PC-9 (cell line): ENCODE measurements at places on chromosomes 2 and 18. TPM values are rescaled to one million over a fixed set of nuclear protein-coding genes. Genes with fewer than 3 reads are reported as not detected.

The SPP2 gene
- total RNA-seq, result not detected in 2 replicates

The LMAN2L gene
- 13.2 and 15.6 TPM in 2 replicates for total RNA-seq

The PNO1 gene
- total RNA-seq, result 11.2 and 17.8 TPM in 2 replicates

The LANCL1 gene
- 33.4 and 33.7 TPM in 2 replicates for total RNA-seq

The CREB1 gene
- total RNA-seq, result 36.1 and 42.2 TPM in 2 replicates

The MOGAT1 gene
- total RNA-seq, result 0.35 and 0.65 TPM in 2 replicates

The TUBA3E gene
- total RNA-seq, result not detected in 2 replicates

The BIRC6 gene
- total RNA-seq, result 69.6 and 79.0 TPM in 2 replicates

The ALPI gene
- total RNA-seq, result not detected in 2 replicates

The TCF7L1 gene
- 2.3 and 2.8 TPM in 2 replicates for total RNA-seq

The COL4A4 gene
- total RNA-seq, result 5.6 and 6.0 TPM in 2 replicates

The CAB39 gene
- 70.9 and 86.1 TPM in 2 replicates for total RNA-seq

The LAMA3 gene
- total RNA-seq, result 44.4 and 54.7 TPM in 2 replicates

The ZNF385B gene
- total RNA-seq, result 2.8 and 4.1 TPM in 2 replicates

The KCNE4 gene
- total RNA-seq, result 0.11 TPM in 1 of 2 replicates, not detected in the other

The AQP12B gene
- total RNA-seq, result not detected in 2 replicates

The PTPRN gene
- not detected in 2 replicates for total RNA-seq

The CRYGD gene
- not detected in 2 replicates for total RNA-seq

The HAAO gene
- total RNA-seq, result 0.73 TPM in 1 of 2 replicates, not detected in the other

The ZBTB7C gene
- total RNA-seq, result not detected in 2 replicates

The OTOS gene
- not detected in 2 replicates for total RNA-seq

The CRYGC gene
- not detected in 2 replicates for total RNA-seq

The MROH2A gene
- 1.4 and 2.9 TPM in 2 replicates for total RNA-seq

The TTN gene
- total RNA-seq, result not detected in 2 replicates

The EPB41L3 gene
- not detected in 2 replicates for total RNA-seq
